Stimulated activated CD8-positive, alpha-beta memory T cell treated with anti-CD3 and anti-CD28 coated beads, Interleukin-15, amount 100 ng/mL, for 24 hours (primary cell): ENCODE measurements at places on chromosomes 6 and 20.

DNA sequence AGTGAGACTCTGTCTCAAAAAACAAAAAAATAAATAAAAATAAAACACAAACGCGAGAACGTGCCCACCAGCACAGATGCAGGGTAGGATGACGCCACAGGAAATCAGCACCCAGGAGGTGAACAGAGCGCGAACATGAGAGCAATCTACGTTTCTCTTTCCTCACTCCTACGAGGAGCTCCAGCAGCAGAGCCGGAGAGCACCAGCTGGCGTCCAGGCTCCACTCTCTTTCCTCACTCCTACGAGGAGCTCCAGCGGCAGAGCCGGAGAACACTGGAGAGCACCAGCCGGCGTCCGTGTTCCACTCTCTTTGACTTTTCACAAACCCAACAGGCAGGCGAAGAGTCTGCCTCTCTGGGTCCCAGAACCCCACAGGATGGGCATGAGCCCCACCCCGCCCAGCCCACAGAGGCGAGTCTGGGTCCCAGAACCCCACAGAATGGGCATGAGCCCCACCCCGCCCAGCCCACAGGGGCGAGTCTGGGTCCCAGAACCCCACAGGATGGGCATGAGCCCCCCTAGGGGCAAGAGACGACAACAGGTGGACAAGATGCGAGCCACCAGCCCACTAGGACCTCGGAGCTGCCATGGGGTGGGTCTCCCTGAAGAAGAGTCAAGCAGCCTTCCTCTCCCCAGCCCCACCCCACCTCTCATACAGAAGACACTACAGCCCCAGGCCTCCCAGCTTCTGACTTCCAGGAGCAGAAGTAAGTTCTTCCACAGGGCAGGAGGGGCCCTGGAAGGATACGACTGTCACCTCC lies 20.2 kb downstream of the ZBTB46 start:
- no peak for DNase-seq

GRCh38 chr6:47512872-47513271 lies 35.3 kb downstream of the CD2AP start:
- no peak for DNase-seq

- no peak for DNase-seq
These were observed 484.0 kb upstream of the SOX4 start for GRCh38 chr6:21109391-21110178.

GRCh38 chr6:153963352-153963751 lies 75.7 kb upstream of the OPRM1 start:
- DNase-seq: no peak

- DNase-seq: no peak
These were observed 716.0 kb downstream of the KIF16B start for GRCh38 chr20:15857173-15857784.

GRCh38 chr6:155147958-155148663 lies 115.7 kb upstream of the CLDN20 start:
- DNase-seq: no peak

DNA sequence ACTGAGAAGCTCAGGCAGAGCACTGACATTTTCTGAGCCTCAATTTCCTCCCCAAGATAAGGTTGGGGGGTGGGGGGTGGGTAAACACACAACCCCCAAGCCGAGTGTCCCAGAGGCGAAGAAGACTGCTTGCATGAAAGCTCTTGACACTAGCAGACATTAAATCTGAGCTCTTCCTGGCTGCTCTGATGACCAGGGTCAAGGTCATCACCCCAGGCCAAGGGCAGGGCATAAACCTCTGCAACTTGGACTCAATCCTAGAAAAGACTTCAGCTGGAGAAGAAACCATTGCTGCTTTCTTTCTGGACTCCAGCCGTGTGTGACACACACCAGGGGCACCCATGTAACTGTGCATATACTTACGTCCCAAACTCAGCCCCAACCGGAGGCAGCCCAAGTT lies 109.0 kb downstream of the BANF2 start:
- DNase-seq: no peak

DNA sequence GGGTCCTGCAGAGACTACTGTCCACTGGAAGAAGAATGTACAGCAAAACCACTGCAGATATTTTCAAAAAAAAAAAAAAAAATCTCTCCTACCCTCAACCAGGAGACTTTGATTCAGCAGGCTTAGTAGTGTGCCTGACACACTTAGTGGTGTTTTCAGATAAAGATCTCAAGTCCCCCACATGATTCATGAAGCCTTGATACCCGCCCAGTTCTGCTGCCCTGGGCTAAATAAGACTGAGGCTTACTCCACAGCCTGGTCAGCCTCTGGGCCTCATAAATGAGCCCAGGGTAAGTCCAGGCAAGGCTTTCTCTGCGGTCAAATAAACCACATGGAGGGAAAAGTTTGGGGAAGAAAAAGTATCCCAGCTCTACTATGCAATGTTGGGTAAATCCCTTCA lies 222.1 kb upstream of the ARID1B start:
- no peak for DNase-seq

GRCh38 chr6:3208775-3209113 lies 18.7 kb downstream of the TUBB2B start:
- no peak for DNase-seq

- DNase-seq: no peak
These were observed 17.2 kb upstream of the FOXA2 start for GRCh38 chr20:22601361-22602141.

- no peak for DNase-seq
These were observed 46.5 kb downstream of the SESN1 start for GRCh38 chr6:109048176-109048575.
